Thymus (tissue), 14 donors: ENCODE measurements at places on chromosomes 6 and 20.

GRCh38 chr6:111985202-111985731 is 68.6 kb upstream of the CCN6 start:
- peak; percentile 59 for DNase-seq

GRCh38 chr6:1047981-1048541 is 263.8 kb upstream of the FOXQ1 start:
- DNase-seq = no peak

DNA sequence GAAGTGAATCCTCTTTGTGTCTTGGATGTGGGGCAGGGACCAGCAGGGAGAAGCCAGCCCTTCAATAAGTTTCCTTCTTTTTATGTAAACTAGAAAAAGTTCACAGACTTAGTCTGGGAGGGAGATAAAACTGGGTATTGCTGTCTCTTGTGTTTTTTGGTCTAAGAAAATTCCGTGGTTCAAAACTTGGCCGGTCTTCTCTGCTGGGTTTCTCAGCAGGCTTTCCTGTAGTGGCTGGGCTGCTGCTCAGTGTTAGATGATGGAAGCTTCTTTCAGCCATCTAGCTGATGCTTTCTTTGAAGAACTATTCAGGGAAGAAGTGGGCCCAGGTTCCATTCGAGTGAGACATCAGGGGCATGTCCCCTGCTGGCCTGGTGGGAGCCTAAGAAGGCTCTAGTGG is 70.7 kb upstream of the SCP2D1 start:
- DNase-seq = no peak

DNA sequence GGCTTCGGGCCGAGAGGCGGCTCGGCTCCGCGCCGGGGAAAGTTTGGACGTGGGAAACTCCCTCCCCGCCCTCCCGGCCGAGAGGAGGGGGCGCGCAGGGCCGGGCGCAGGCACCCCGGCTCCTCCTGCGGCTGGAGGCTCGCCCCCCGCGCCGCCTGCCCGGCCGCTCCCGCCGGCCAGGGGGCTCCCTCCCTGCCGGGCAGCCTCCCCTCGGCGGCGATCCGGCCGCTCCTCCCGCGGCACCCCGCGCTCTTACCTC is 370 bp downstream of the CDH22 start:
- DNase-seq = no peak

DNA sequence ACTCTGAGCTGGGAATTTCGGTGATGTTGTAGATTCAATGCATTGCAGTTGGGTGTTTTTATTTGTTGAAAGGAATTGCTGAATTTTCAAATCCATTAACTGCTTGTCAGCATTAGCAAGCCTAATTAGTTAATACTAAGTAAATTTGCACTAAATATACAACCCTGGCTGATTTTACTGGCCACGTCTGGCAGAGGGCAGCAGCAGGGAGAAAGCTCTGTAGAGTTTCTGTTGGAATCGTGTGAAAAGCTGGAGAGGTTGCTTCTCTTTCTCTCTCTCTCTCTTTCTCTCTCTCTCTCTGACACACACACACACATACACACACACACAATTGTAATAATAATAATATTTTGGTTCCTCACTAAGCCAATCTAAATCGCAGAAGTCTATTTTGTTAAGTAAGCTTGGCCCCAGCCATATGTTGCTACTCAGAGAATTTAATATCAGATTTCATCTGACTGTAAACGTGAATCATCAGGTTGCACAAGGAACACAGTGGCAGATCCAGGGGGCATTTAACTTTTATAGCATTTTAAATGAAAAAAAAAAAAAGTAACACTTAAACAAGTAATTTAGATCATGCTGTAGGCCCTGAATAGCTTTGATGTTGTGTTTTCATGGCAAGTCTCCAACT is 289.5 kb downstream of the ESR1 start:
- DNase-seq = no peak

DNA sequence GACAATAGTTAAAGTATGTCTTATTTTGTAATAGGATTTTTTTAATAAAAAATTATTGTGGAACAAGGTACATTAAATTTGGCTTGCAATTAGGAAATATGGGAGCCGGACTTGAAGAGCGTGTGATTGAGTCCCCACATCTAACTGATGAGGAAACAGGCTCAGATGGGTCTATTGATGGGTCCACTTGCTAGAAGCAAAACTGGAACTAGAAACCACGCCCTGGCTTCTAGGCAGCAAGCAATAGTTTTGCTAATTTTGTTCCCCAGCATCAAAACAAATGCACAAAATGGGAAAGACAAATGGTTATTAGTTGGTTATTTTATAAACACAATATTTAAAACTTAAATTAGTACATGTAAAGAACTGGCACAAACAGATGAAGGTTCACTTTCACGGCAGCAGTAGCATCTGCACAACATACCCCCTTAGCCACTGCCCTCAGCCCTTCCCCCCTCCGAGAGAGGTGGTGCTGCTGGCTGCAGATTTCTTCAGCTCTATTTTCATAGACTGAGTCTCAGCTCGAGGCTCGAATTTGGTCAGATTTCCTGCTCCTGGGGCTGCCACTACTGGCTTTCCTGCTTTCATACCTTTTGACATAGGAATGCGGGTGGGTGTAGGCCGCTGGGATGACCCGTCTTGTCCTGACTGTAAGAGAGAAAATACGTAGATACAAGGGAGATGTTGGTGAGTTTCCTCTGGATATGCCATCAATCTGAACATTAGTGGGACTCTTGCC is 23.8 kb upstream of the TMEM30A start:
- DNase-seq = no peak

- no peak for DNase-seq
Observed at GRCh38 chr6:51901766-51902764, 185.3 kb downstream of the PKHD1 start.

DNA sequence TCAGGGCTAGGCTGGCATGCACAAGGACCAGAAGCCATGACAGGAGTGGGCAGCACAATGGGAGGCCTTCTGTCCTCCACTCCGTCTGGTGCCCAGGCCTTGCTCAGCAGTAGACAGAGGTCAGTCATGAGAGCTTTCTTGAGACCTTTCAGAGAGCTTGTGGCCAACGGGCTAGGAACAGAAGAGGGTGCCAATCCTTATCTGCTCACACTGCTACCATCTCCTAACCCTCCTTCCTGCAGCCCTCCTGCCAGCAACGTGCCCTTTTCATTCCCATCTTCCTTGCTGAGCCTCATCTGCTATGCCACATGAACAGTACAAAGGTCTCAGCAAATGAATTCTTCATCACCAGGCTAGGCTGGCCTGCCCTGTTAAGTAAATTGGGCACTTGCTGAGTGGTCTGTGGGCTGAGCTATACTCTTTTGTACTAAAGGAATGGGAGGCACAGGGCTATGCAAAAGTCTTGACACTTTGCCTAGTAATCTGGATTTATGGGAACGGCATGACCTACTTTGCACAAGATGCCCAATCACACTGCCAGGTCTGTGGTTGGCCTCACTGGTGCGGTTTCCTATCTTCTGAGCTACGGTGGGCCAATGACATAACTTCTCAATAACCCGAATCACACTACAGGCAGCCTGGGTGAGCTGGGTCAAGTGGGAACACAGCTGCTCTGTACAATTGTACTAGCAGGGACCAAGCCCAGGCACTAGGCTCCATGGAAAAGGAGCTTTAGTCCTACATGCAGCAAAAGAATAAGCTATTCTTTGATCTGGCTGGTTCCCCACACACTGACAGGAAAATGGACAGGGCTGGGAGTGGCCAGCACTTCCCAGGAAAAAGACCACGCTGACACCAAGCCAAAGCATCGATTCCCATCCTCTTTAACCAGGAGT is 47.8 kb downstream of the ELOVL5 start:
- DNase-seq = no peak

- DNase-seq = no peak
Observed at GRCh38 chr20:23623666-23624323, 14.0 kb downstream of the CST3 start.

GRCh38 chr6:150276937-150277742 is 91.7 kb upstream of the IYD start:
- no peak for DNase-seq

GRCh38 chr6:105986998-105987397 is 99.1 kb upstream of the PRDM1 start:
- no peak for DNase-seq

DNA sequence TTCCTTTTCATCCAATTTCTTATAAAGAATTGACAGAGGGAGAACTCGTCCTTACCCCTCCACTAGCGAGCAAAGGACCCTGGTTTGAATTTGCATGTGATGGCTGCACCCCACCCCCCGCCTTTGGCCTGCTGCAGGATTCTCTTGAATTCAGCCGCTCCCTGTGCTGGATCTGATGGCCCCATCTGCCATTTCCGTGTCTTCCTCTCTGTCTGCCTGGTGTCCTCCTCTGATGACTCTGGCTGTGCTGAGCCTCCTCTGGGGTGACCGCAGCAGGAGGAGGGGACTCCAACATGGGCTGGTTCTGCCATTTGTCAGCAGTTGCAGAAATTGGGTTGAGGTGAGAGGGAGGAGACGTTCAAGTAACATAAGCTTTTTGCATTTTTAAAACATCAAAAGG is 188.8 kb downstream of the DLL1 start:
- DNase-seq = no peak

- no peak for DNase-seq
Observed at GRCh38 chr6:146422789-146423375, 120.8 kb upstream of the RAB32 start.

DNA sequence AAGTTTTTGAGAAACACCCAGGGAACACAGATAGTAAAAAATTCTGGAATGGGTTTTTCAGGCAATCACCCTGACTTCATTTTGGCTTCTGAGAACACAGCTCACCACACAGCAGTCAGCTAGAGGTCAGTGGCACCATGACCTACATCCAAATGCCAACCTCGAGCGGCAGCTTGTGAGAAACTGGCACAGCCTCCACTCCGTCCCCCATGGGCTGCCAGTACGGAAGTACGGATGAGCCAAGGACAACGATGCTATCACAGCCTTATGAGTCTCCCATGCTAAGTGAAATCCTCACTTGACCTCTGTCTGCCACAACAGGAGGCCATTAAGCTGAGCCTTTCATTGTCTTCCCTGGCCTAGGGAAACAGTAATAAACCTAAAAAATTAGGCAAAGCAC is 32.0 kb downstream of the KIF16B start:
- DNase-seq = no peak

DNA sequence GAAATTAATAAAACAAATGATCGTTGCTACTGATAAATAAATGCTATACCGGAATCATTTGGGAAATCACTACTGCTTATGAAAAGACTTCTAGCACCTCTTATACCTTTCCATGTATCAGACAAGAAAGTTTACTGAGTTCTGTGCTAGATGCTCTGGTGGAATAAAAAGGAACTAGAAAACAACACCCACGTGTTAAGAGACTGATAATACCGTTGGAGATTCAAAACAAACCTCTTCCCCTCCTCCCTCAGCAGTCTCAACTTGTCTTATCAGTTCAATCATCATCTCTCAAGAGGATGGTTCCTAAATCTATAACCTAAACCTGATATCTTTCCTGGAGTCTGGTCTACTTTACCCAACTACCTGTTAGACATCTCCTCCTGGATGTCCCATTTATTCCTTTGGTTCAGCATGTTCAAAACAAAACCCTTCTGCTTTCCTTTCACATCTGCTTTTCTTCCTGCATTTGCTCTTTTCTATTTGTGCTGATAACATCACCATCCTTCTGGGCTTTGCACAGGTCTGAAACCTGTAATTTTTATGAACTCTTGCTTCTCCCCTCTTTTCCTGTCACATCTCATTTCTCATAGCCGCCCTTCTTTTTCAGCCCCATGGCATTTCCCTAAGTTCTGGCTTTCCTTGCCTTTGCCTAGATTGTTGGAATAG is 122.2 kb downstream of the COL19A1 start:
- DNase-seq = no peak

GRCh38 chr20:45440891-45441685 is 25.1 kb downstream of the PIGT start:
- DNase-seq = no peak

DNA sequence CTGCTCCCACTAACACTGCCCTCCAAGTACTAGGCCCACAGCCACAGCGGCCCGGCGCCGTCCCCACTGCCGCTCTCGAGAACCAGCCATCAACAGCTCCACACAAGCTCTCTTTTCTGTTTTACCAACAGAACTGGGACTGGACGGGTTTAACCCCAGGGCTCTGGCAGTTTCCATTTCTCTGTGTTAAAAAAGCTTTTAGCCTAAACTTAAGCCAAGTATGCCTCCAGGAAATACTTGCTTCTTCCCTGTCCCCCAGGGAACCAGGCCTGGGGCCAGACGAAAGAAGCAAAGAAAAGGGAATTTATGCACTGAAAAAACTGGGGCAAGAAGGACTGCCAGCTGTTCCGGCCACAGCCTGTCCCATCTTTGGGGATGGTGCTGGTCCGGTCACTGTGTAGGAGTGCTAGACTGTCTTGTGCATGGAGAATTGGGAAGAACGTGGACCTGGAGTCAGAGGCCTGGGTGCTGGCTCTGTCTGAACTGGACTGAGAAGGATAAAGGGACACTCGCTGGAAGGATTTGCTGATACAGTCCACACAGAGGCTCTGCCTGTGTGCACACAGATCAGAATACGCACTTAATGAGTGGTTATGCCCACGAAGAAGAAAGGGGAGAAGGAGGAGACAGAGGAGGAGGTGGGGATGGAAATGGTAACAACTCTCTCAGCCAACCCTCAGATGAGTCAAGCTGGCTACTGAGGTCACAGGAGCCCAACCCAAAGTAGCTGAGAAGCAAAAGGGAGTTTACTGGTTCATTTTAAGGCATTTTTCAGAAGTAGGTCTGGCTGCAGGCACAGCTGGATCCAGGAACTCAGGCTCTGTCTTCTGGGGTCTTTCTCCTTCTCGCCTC is 254.4 kb upstream of the PMEPA1 start:
- no peak for DNase-seq

DNA sequence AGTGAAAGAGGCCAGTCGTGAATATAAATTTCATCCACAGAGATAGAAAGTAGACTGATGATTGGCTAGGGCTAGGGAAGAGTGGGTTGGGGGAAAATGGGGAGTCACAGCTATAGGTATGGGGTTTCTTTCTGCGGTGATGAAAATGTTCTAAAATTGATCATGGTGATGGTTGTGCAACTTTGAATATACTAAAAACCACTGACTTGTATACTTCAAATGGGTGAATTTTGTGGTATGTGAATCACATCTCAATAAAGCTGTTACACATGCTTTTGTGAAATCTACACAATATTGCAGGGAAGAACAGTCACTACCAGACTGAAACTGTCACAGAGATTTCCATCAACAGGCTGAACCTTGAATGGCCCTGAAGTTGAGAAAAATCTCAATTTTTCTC is 61.5 kb downstream of the LYRM4 start:
- DNase-seq = no peak

- no peak for DNase-seq
Observed at GRCh38 chr20:21027569-21027968, 78.6 kb downstream of the LINC00237 start.

- no peak for DNase-seq
Observed at GRCh38 chr20:45323731-45324130, 15.6 kb upstream of the MATN4 start.

DNA sequence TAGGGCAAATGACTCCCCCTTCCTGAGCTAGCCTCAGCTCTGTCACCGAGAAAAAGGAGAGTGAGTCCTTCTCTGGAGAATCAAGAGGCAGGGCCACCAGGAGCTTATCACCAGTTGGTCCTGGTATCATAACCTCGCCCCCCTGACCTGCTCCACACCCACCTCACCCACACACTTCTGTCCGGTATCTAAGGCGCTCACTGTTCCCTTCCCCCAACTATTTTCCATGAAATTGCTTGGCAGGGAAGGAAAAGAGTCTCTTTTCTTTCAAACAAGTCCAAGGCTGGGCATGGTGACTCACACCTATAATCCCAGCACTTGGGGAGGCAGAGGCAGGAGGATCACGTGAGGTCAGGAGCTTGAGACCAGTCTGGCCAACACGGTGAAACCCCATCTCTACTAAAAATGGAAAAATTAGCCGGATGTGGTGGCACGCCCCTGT is 77.6 kb downstream of the ZMYND8 start:
- DNase-seq = no peak

- DNase-seq = no peak
Observed at GRCh38 chr20:11912013-11912658, 5.6 kb upstream of the BTBD3 start.
